Stimulated activated CD8-positive, alpha-beta memory T cell treated with anti-CD3 and anti-CD28 coated beads, Interleukin-7, amount 100 ng/mL, for 48 hours (primary cell): ENCODE measurements at places on chromosomes 6 and 20.

DNA sequence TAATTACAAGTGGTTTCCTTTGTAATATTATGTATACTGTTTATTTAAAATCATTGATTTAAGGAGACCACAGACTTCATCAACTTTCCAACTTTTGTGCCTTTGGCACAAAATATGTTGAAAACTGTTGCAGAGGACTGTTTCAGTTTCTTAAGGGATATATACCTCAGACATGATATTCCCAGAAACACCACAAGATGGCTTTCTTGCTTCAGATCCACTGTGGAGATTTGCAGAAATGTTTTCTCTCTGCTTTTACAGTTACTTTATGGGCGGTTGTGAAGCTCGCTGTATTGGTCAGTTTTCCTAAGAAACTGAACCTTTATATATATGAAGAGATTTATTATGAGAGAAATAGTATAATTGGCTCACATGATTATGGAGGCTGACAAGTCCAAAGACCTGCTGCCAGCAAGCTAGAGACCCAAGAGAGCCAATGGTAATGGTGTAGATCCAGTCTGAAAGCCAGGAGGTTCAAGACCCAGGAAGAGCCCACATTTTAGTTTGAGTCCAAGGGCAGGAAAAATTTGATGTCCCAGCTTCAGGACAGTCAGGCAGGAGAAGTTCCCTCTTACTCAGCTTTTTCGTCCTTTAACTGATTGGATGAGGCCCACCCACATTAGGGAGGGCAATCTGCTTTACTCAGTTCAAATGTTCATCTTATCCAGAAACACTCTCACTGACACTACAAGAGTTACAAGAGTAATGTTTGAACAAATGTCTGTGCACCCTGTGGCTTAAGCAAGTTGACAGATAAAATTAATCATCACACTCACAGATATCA, 12.8 kb downstream of the ME1 start:
- DNase-seq = no peak

- no peak for DNase-seq
Measured at GRCh38 chr20:19903168-19903811, 113.9 kb upstream of the NAA20 start.

- no peak for DNase-seq
Measured at GRCh38 chr20:32820698-32821377, 1.1 kb downstream of the MAPRE1 start.

DNA sequence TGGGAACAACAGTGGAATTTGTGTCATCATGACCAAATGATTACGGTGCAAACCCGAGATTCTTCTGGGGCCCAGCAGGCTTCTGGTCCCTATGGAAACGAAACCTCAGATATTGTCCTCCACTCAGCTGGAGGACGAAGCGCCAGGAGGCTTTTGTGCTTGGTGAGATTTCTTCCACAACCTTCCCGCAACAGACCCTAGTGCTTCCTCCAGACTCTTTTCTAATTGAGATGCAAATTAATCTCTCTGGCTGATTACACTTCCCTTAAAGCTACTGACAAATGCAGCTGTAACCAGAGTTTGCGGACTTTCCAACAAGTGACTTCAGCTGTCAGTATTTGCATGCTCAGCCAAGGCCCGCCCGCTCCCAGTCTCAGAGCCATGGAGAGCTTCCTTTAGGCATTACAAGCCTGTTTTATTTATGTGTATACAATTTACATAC, 96.0 kb downstream of the INSM1 start:
- no peak for DNase-seq

GRCh38 chr6:11227698-11228097, 4.8 kb downstream of the NEDD9 start:
- no peak for DNase-seq

DNA sequence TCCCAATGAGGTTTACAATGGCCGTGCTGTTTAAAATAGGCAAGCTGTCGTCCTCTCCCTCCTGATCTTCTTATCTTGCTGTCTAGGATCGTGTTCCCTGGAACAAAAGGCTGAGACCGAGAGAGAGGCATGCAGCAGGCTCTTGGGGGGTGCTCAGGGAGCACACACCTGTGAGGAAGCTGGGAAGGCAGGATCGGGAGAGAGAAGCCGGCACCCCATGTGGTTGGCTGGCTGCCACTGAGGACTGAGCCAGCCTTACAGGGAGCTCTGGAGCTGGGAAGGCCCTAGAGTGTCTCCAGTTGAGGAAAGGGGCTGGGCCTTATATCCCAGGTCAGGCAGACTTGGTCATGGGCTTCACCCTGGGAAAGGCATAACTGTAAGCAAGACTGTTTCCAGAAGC, 184.2 kb downstream of the LY86 start:
- DNase-seq = no peak
